ENCODE measurements at places on chromosomes 16 and 17.

DNA sequence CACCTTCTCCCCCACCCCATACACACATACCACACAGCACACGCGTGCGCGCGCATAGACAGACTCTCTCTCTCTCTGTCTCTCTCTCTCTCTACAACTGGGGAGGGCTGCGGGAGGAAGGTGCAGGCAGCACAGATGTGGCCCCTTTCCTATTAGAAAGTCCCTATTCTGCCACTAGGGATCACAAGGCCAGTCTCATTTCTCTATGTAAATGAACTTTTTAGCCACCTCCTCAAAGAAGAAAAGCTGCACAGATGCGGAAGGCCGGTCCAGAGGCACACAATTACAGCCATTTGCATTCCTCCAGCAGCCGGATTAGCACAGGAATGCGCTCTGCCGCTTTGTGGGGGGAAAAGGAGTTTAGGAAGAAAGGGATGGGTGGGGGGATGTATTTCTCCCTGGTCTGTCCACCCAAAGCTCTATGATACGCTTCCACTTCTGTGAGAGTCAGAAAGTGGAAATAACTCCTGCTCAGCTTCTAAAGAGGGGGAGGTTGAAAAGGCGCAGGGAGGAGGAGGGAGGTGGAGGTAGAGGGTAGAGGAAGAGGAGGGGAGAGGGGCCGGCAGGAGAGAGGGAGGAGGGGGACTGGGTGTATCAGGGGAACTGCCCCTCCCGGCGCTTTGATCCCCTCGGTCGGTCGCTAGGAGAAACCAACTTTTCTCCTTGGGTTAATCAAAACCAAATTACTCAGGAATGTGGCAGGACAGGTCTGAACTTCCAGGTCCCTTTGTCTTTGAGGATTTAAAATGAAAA, 11.7 kb downstream of the ZFHX3 start:
- DNase-seq = no peak

GRCh38 chr16:10965440-10966061, 21.2 kb downstream of the CLEC16A start:
- DNase-seq = peak; percentile 37

DNA sequence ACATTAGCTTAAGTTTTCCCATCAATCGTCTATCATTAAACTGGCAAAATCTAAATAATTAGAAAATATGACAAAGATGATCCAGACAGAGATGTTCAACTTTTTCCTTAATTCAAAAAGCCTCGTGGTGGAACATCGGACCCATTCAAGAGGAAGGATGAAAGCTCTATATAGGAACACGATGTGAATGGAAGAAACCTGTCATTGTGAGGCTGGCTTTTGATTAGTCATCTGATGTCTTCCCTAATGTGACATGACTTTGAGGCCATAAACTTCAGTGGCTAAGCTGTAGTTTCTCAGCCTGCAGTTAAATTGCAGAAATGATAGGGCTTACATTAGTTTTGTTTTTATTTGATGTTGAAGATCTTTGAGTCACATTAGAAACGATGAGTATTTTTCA, 1.0 kb downstream of the AMZ2 start:
- no peak for DNase-seq

- DNase-seq = no peak
Observed at GRCh38 chr17:27513849-27514248, 57.6 kb downstream of the KSR1 start.

DNA sequence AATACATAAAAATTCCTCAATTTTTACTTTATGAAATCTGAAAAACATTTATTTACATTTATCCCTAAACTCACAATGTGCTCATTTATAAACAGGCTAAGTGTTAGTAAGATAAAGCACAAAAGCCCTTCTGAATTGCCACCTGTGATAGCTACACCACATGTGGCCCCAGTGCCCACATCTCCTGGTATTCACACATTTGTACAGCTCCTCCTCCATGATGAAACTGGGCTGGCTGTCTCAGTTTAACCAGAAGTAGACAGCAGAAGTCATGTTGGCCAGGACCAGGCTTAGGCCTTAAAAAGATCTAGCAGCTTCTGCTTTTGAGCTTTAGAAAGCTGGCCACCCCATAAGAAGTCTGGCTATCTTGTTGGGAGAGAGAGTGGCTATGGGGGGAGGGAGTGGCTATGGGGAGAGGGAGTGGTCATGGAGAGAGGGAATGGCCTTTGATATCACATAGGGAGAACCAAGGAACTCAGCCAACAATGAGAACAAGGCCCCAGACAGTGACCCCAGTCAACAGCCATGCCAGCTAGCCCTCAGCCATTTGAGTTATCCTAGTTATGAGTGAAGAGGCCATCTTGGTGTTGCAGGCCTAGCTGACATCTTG, 47.4 kb downstream of the CEP95 start:
- no peak for DNase-seq

DNA sequence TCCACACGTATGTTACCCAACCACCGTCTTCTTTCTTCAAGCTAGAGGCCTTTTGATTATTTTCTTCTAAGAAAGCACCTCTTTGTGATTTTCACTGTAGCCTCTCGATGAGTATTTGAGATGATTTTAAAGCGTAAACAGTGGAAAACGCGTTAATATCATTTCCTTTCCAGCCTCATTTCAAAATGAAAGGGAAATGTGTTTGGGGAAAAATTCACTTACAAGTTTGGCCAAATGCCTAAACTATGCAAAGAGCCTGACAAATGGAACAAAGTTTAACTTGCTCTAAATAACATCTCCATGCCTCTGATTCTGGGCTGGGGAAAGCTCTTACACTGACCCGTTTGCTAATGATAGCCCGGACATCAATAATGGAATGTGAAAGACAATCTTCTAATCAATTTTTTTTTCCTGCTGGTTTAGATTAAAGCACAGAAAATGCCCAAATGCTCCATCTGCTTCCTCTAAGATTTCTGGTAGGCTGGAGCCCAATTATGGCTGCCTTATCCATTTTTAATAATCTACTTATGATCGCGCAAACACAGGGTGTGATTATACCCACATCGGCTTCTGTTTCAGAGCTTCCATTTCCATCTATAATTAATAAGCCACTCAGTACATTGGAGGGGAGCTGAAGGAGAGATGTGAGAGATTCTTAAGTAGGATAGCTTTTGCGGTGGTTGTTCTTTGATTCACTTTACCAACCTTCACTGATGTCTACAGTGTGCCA, 43.5 kb downstream of the HS3ST2 start:
- DNase-seq = no peak

DNA sequence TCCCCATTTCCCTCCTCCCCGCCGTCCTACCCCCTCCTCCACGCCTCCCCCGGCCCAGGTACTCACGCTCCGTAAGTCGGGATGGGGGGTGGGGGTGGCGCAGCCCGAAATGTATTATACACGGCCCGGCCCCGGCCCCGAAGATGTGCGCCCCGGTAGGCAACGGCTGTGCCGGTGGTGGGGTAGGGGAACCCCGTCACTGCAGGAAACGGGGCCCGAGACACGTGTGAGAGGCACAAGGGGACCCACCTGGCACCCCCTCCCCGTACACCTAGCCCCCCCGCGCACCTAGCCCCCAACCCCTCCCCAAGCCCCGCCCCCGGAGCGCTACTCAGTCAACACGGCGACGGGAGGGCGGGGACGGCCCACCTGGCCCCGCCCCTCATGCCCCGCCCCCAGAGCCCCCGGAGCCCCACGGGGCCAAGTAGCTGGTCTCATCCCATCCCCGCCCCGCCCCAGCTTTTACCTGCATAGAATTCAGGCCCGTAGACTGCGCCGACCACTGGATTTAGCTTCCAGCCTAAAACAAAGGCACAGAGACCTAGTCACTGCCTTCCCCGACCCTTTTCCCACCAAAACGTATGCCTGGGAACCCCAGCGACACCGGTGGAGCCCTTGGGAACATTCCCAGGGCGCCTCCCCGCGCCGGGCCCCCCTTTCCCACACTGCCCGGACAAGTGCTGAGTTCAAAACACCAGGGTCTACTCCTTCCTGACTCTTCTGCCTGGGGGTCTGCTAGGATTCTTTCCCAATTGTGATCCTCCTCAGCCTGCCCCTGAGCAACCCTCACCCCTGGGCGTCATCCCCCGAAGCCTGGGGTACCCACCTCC, 22.8 kb downstream of the ENGASE start:
- DNase-seq = no peak

DNA sequence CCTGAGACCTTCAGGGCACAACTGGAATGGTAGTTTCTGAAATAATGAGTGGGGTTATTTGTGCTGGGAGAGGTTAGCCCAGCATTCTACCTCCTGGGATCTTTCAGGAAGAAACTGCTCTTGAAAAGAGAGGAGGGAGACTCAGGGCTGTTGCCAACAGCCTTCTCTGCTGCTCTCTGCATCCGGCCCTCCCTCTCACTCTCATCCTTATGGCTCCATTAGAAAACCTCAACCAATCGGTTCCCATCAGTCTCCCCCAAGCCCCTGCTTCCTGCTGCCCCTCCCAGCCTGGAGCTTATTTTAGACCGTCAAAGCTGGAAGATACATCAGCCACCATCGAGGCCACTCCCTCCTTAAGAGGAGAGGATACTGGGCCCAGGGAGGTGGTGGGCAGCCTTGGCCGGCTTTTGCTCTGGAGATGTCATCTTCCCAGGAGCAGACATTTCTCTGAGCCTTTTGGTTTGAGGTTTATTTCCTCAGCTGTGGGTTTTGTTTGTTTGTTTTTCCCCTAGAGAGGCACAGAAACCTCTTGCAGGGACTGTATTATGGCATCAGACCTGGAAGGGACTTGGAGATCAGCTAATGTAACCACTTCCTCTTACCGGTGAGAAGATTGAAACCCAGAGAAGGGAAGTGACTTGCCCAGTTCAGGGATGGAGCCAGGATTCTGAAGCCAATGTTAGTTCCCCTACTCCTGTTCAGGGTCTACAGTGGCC, 2.7 kb downstream of the MPRIP start:
- DNase-seq = no peak

DNA sequence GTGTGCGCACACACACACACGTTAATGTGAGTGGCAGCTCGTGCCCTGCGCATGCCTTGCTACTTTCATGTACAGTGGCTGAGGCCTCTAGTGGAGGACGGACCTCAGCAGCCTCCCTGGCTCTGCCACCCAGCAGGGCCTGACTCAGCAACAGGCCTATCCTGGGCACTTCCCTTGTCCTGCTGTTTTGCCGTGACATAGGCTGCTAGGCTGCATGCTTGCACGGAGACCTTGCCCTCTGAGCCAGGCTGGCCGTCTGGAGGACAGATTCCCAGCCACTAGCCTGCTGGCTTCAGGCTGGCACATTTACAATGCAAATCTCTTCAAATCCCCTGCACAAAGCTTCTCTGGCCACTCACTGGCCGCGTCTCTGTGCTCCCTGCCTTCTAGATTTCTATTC, 9.5 kb downstream of the RNF213 start:
- DNase-seq = no peak

DNA sequence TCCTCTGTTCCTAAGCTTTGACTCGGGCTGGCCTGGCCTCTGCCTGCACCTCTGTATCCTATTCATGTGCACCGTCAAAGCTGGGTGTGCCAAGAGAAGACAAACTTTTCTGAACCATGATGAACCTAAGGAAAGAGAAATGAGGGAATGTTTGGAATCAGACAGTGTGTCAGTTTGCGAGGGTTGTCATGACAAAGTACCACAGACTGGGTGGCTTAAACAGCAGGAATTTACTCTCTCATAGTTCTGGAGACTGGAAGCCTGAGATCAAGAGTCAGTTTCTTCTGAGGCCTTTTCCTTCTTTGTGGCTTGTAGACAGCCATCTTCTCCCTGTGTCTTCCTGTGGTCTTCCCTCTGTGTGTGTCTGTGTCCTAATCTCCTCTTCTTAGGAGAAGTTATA, 129.0 kb downstream of the KATNIP start:
- DNase-seq = no peak

DNA sequence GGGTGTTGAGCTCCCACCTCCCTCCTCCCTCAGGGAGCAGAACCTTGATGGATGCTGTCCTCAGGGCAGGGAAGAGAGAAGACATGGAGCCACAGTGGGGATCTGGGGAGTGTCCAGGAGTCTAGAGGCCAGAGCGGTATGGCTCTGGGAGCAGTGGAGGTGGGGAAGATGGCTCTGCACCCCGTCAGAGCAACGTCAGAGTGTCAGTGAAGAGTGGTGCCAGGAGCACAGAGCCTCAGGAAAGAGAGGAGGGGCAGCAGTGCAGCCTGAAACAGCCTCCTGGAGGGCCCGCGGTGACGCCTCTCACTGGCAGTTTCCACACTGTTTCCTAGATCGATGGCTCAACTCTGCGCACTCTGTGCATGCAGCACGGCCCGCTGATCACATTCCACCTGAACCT, 23.2 kb upstream of the SLC5A11 start:
- no peak for DNase-seq

GRCh38 chr16:20866145-20866772, 33.9 kb downstream of the DCUN1D3 start:
- no peak for DNase-seq

DNA sequence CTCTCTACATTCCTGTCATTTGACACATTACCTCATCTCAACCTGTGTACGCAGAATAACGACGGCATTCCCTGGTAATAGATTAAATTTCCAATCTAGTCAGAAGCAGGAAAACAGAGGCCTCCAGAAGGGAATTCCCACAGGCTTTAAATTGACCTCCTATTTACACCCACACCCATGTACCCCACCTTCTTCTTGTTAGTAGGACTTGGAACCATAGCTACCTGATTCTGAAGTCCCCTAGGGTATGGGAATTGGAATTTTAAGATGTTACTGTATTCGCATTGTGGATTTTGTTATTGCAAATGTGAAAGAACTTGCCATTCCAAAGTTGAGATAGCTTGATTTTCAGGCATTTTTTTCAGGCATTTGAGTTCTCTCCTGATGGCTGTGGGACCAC, 377.5 kb upstream of the DYNLRB2 start:
- no peak for DNase-seq
